Bronchial epithelial cell (primary cell): ENCODE measurements at places on chromosomes 5 and 9. TPM values are rescaled to one million over a fixed set of nuclear protein-coding genes. Genes with fewer than 3 reads are reported as not detected.

ETF1 gene
- total RNA-seq: 173 and 183 TPM in 2 replicates

OR1Q1 gene
- total RNA-seq: not detected in 2 replicates

HTR4 gene
- 0.26 TPM in 1 of 2 replicates, not detected in the other for total RNA-seq

PLAC8L1 gene
- 0.38 and 0.53 TPM in 2 replicates for total RNA-seq

CNTFR gene
- total RNA-seq: not detected in 2 replicates

PDCD1LG2 gene
- total RNA-seq: under 0.01 and 0.64 TPM in 2 replicates

ZDHHC11B gene
- total RNA-seq: under 0.01 and 0.51 TPM in 2 replicates

TMEM232 gene
- total RNA-seq: 0.51 and 0.79 TPM in 2 replicates

CATSPER3 gene
- total RNA-seq: under 0.01 and 0.26 TPM in 2 replicates

FGF1 gene
- under 0.01 and 0.38 TPM in 2 replicates for total RNA-seq

IL13 gene
- not detected in 2 replicates for total RNA-seq

LHX2 gene
- not detected in 2 replicates for total RNA-seq

MLANA gene
- total RNA-seq: not detected in 2 replicates
